Substantia nigra (tissue), 51 donors: ENCODE measurements at places on chromosomes 1 and 21.

DNA sequence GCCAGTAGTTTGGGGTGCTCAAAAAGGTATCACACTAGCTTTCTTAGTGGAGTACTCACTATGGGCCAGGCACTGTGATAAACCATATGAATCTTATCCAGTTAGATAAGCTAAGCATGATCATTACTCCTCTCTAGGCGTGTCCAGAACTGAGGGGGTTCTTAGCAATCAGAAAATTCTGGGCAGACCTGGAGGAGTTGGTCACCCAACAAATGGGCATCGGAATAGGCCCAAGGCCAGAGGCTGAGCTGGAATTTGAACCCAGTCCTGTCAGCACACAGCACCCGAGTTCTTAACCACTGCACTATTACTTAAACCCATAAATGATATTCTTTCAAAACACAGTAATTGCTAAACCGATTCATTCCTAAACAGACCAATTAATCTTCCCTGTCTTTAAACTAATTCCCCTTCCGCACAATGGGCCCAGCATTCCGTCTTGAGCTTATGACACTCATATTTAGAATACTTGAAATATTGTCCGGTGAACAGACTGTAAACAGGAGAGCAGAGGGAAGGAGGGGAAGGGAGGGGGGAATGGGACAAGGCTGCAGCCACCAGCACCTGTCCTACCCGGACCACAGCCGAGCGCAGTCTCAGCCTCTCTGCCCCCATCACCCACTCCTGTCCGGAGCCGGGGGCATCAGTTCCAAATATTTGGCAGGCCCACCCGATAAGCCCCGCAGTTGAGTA is 113.0 kb upstream of the GADD45A start:
- DNase-seq = no peak

- no peak for DNase-seq
Observed at GRCh38 chr1:153260585-153261280, 1.2 kb downstream of the LORICRIN start.

DNA sequence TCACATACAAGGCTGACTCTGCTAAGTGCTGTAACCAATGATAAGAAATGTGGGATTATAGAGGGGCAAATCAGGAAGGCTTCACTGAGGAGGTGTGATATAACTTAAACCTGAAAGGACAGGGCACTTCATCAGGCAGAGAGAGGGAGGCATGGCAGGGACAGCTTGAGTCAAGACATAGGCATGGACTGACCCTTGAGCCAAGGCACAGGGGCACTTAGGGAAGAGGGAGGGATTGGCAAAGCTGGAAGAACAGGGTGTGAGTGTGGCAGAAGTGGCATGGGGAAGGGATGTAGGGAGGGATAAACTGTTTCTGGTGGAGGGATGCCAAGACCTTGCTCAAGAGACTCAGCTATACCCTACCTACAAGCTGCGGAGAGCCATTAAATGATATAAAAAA is 81.3 kb downstream of the PLXNA2 start:
- DNase-seq = no peak

DNA sequence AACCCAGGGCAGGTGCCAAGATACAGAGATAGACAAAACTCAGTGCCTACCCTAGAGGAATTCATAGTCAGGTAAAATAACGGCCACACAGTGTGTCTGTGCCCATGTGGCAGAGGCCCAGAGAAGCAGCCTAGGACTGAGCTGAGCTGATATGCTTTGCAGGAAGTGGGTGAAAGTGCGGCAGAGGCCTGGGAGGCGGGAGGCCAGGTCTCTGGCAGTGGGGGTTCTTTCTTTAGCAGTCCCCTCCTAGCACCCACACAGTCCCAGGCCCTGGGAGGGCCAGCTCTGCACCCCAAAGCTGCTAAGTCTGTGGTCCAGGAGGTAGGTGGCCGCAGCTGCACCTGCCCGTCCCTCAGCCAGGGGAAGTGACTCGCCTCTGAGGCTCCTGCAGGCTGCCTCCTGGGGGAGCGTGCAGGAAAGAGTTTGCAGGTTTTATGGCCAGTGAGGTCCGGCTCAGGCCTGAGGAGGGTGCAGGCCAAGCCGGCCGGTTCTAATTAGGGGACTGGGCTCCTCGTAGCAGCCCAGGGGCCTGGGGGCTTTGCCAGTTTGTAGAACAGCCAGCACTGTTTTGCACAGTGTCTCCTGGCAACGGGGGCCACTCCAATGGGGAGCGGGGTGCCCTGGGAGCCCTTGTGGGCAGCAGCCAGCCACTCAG is 107.9 kb downstream of the SPSB1 start:
- DNase-seq = no peak
